ENCODE measurements at places on chromosomes 1 and 21. TPM values are rescaled to one million over a fixed set of nuclear protein-coding genes. Genes with fewer than 3 reads are reported as not detected.

VWA1 gene
- total RNA-seq: 168 TPM

CLDN14 gene
- not detected for total RNA-seq

MASP2 gene
- not detected for total RNA-seq

TMPRSS15 gene
- total RNA-seq: not detected

PLA2G5 gene
- 17.7 TPM for total RNA-seq

HCN3 gene
- total RNA-seq: 2.1 TPM

SPRR2E gene
- total RNA-seq: not detected

SERPINC1 gene
- not detected for total RNA-seq

CA6 gene
- total RNA-seq: not detected

C1orf87 gene
- not detected for total RNA-seq

GRCh38 chr1:196007763-196008162, 600.5 kb downstream of the KCNT2 start:
- no peak overlapping the region for H3K4me3 ChIP-seq
- no peaks in the 10 kb centered on the region for H3K4me1 ChIP-seq
- DNase-seq: no peak
- no peaks in the 10 kb centered on the region for H3K27me3 ChIP-seq
- no peaks in the 10 kb centered on the region for H3K36me3 ChIP-seq
- no peak overlapping the region for H3K27ac ChIP-seq

- peak overlapping the region; percentile 42 for H3K4me3 ChIP-seq
- H3K4me1 ChIP-seq: peaks cover 24% of the 10 kb centered on the region
- DNase-seq: no peak
Observed at GRCh38 chr21:41369920-41370839, 8.4 kb downstream of the MX2 start.

DNA sequence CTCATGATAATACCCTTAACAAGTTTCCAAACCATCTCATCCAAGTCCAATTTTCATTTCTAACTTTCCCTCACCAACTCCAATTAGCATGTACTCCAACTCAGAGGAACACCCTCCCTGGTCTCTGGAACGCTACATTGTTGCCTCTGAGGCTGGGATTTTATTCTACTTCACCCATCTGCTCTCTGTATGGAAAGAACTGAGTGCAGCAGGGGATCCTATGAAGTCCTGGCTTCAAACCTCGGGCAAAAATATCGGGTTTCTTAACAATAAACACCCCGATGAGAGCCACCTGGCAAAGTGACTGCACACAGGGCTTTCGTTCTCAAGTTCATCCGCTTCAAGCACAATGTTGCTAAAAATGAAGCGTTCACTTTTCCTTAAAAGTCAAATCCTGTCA, 99.6 kb downstream of the CRB1 start:
- no peak for DNase-seq
- H3K36me3 ChIP-seq: no peaks in the 10 kb centered on the region
- H3K4me1 ChIP-seq: no peaks in the 10 kb centered on the region
- no peak overlapping the region for H3K4me3 ChIP-seq
- H3K27me3 ChIP-seq: no peaks in the 10 kb centered on the region

GRCh38 chr1:50197216-50197615, 88.5 kb downstream of the ELAVL4 start:
- H3K27me3 ChIP-seq: no peaks in the 10 kb centered on the region
- no peak overlapping the region for H3K27ac ChIP-seq
- H3K4me1 ChIP-seq: no peaks in the 10 kb centered on the region
- H3K36me3 ChIP-seq: no peaks in the 10 kb centered on the region
- no peak for DNase-seq
- H3K4me3 ChIP-seq: no peak overlapping the region

DNA sequence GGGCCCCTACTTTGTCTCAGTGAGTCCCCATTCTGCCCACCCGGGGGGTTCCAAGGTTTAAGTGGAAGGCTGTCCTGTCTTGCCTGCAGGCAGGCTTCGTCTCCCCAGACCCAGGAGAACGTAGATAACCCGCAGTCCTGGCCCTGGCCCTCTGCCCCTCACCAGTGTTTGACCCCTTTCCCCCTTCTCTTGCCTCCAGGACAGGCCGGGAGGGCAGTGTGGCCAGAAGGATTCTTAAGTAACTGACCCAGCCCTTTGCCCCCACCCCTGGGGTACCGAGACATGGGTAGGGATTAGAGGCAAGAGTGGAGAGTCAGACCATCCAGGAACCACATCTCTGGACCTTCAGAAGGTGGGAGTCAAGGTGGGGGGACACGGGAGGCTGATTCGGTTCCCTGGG, 8.8 kb downstream of the TMEM222 start:
- no peak overlapping the region for H3K4me3 ChIP-seq
- H3K4me1 ChIP-seq: peaks cover 42% of the 10 kb centered on the region
- DNase-seq: no peak
- no peak overlapping the region for H3K27ac ChIP-seq

- no peaks in the 10 kb centered on the region for H3K27me3 ChIP-seq
- peak overlapping the region; percentile 100 for H3K27ac ChIP-seq
- DNase-seq: no peak
- peaks cover 40% of the 10 kb centered on the region for H3K36me3 ChIP-seq
- H3K4me3 ChIP-seq: peak overlapping the region; percentile 100
Observed at GRCh38 chr1:244863491-244864252, 671 bp downstream of the HNRNPU start.

DNA sequence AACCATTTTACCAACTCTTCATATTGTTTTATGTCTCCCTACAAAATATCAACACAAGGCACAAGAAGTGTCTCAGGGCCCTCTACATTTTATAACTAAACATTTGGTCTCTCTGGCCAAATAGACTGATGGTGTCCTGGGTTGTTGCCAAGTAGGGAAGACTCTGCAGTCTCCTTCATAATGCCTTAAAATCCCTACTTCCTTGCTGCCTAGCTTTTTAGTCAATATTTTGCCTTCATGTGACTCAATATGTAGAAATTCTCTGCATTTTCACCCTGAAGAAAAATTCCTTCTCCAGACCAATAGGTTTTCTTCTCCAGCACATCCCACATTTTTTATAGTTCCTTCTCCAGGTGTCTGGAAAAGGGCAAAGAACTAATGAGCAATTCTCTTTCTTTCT, 72.6 kb upstream of the IPO9 start:
- H3K27ac ChIP-seq: no peak overlapping the region
- no peaks in the 10 kb centered on the region for H3K36me3 ChIP-seq
- no peaks in the 10 kb centered on the region for H3K27me3 ChIP-seq
- no peak overlapping the region for H3K4me3 ChIP-seq
- DNase-seq: no peak

GRCh38 chr1:94084547-94084946, 36.4 kb downstream of the ABCA4 start:
- no peaks in the 10 kb centered on the region for H3K27me3 ChIP-seq
- H3K27ac ChIP-seq: no peak overlapping the region
- H3K4me1 ChIP-seq: no peaks in the 10 kb centered on the region
- H3K4me3 ChIP-seq: no peak overlapping the region

DNA sequence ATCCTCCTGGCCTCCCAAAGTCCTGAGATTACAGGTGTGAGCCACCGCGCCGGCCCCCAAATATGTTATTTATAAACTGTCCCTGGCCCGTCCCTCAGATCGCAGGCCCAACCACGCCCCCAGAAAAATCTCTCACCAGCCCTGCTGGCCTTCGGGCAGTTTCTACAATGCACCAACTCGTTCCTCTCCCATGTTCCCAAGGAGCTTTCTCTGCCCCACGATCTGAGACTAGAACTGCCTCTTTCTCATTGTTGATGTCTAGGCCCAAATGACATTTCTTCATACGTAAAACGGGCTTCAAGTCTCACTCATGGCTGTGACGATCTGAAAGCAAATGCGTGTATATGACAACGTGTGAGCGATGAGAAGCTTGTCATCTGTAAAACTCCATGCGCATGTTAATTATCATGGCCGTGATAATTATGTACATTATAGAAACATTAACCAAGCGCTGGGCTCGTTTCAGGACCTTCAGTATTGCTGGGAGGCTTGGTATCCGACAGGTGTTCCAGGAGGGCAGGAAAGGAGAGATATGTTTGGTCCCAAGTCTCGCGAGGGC, 748 bp upstream of the NIPAL3 start:
- DNase-seq: no peak
- peaks cover 43% of the 10 kb centered on the region for H3K4me1 ChIP-seq
- H3K36me3 ChIP-seq: peaks cover 7% of the 10 kb centered on the region

- no peak overlapping the region for H3K4me3 ChIP-seq
- no peak overlapping the region for H3K27ac ChIP-seq
- no peaks in the 10 kb centered on the region for H3K27me3 ChIP-seq
- H3K36me3 ChIP-seq: no peaks in the 10 kb centered on the region
- no peaks in the 10 kb centered on the region for H3K4me1 ChIP-seq
Observed at GRCh38 chr1:90579212-90579802, 137.8 kb downstream of the BARHL2 start.

- no peaks in the 10 kb centered on the region for H3K4me1 ChIP-seq
- no peaks in the 10 kb centered on the region for H3K36me3 ChIP-seq
- H3K27me3 ChIP-seq: no peaks in the 10 kb centered on the region
- H3K4me3 ChIP-seq: no peak overlapping the region
Observed at GRCh38 chr1:178784131-178784536, 59.1 kb downstream of the RALGPS2 start.

DNA sequence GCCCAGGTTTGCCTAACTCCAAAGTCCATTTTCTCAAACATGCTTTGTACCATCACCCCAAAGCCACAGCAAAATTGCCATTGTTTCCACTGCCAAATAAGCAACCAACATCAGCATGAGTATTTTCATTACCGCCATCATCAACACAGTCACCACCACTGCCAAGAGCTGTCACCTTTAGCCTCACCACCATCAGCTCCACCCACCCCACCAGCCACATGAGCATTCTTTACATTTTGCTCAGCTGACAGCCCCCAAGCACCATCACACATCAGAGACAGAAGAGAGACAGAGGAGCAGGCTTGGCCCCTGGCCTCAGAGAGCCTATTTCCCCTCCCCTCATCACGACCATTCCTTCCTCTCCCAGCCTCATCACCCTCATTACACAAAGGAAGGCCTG, 42.7 kb downstream of the TAS1R2 start:
- DNase-seq: no peak
- H3K4me1 ChIP-seq: peaks cover 5% of the 10 kb centered on the region
- no peak overlapping the region for H3K4me3 ChIP-seq

DNA sequence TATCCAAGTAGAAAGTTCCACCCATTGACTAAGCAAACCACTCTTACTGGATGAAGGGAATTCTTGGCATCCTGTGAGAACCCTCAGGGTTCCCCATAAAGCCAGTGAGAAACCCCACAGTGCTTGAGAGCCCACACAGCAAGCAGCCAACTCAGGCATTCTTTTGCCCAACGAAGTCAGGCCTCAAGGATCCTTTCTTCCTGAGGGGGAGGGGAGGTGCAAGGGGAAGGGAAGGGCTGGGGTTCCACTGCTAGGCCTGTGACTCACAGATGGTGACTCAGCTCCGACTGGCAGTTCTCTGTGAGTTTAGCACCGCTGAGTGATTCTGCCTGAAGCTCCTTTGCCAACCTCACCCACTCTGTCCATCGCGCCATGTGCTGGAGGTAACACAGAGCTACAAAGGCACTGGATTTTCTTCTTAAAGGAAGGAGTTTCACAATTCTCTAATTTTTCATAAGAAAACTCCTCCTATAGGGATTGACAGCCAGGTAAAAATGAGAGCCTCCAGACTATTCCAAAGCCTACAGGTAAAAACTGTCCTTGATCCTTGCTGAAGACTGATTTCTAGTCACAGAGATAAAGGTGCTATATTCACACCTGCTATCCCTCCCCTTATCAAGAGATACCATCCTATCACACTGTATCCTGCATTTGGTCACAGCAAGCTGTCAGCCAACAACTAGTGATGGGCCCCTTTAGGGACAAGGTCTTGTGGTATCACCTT, 4.8 kb downstream of the ENO1 start:
- no peaks in the 10 kb centered on the region for H3K27me3 ChIP-seq
- DNase-seq: peak; percentile 93
- H3K27ac ChIP-seq: peak overlapping the region; percentile 99
- peaks cover 89% of the 10 kb centered on the region for H3K4me1 ChIP-seq
- H3K4me3 ChIP-seq: no peak overlapping the region

DNA sequence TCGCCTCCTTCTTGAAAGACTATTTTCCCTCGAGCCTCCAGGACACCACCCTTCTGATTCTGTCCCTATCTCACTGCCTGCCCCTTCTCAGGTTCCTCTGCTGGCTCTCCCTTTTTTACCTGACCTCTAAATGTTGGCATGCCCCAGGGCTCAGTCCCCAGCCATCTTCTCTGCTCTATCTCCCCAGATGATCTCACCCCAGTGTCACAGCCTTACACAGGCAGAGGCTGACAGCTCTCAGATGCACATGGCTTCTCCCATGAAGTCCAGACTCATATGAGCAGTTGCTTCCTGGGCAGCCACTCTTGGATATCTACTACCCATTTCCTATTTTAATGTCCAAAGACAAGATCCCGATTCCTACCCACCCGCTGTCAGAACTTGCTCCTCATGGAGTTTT, 37.5 kb downstream of the RXRG start:
- H3K4me3 ChIP-seq: no peak overlapping the region
- no peaks in the 10 kb centered on the region for H3K36me3 ChIP-seq
- no peak for DNase-seq

DNA sequence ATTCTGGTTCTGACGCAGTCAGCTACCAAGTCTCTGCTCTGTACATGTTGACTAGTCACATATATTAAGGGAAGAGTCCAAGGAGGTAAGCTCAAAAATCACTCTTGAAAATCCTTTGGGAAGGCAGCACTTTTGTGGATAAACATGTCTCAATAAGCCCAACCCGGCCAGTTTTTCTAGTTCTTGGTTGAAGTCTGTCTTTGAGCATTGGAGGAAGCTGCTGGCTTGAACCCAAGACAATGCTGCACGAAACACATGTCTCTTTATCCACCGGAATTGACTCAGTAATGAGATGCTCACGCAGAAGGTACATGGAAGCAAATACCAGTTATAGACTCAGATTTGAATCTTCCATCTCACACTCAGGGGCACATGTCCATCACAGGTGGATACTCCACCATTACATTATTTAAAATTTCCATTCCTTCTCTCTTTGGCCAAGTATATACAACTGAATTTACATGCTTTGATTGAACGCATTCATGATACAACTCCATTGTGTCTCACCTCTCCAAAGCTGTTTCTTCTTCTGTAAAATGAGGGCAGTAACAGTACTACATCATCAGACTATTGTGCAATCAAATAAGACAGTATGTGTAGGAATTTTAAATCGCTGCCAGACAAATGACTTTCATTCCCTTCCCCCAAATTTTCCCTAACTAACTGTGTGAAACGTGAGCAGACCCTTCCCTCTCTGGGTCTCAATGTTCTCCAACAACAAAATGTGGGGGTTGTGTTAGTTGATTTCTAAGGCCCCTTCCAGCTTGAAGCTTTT, 9.6 kb upstream of the GUCA2A start:
- H3K36me3 ChIP-seq: no peaks in the 10 kb centered on the region
- H3K27ac ChIP-seq: no peak overlapping the region

- H3K4me1 ChIP-seq: no peaks in the 10 kb centered on the region
- no peak for DNase-seq
- H3K27ac ChIP-seq: no peak overlapping the region
- no peaks in the 10 kb centered on the region for H3K36me3 ChIP-seq
Observed at GRCh38 chr21:37828991-37829390, 87.3 kb downstream of the KCNJ6 start.

GRCh38 chr1:216742625-216743024, 19.4 kb upstream of the ESRRG start:
- H3K27me3 ChIP-seq: no peaks in the 10 kb centered on the region
- no peaks in the 10 kb centered on the region for H3K36me3 ChIP-seq
- H3K4me1 ChIP-seq: no peaks in the 10 kb centered on the region
- no peak overlapping the region for H3K4me3 ChIP-seq
- no peak overlapping the region for H3K27ac ChIP-seq
- DNase-seq: no peak

GRCh38 chr1:119375366-119375765, 6.8 kb downstream of the HAO2 start:
- no peak overlapping the region for H3K4me3 ChIP-seq
- no peak overlapping the region for H3K27ac ChIP-seq
- H3K4me1 ChIP-seq: no peaks in the 10 kb centered on the region
- no peaks in the 10 kb centered on the region for H3K27me3 ChIP-seq

- H3K4me1 ChIP-seq: peaks cover 45% of the 10 kb centered on the region
- H3K27ac ChIP-seq: peak overlapping the region; percentile 92
- peak overlapping the region; percentile 87 for H3K4me3 ChIP-seq
- no peaks in the 10 kb centered on the region for H3K27me3 ChIP-seq
- DNase-seq: no peak
Observed at GRCh38 chr1:203625628-203626019, 1.0 kb upstream of the ATP2B4 start.

Measured in esophagus muscularis mucosa (tissue), 4 donors.